Naive B cell (primary cell): ENCODE measurements at places on chromosomes 7 and 10.

DNA sequence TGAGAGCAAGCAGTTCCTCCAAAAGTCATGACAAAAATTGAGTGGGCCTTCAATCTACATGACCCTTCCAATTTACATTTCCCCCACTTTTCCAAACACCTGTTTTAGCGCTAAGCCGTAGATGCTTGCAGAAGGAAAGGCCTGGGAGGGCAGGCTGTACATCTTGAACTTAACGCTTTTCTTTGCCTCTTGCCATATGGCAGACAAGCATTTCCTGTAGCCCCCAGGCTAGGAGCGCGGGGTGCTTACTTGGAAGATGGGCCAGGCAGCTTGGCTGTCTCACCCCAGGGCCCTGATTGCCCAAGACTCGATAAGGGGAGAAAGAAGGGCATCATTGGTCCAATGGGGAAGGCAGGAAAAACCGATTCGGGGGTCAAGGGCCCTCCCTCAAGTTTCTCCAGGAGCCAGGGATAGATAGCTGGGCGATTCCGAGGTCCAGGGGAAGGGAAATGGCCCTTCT is 1.8 kb downstream of the HOXA10 start:
- H3K4me3 ChIP-seq, result peak overlapping the region; percentile 82
- H3K4me1 ChIP-seq, result peaks cover 24% of the 10 kb centered on the region
- no peak for DNase-seq
- no peak overlapping the region for H3K27ac ChIP-seq
- peaks cover 83% of the 10 kb centered on the region for H3K27me3 ChIP-seq

- H3K36me3 ChIP-seq, result no peaks in the 10 kb centered on the region
- H3K4me3 ChIP-seq, result no peak overlapping the region
- no peak overlapping the region for H3K27ac ChIP-seq
- H3K4me1 ChIP-seq, result no peaks in the 10 kb centered on the region
- no peak for DNase-seq
- H3K27me3 ChIP-seq, result peaks cover 33% of the 10 kb centered on the region
These were observed 1168.4 kb downstream of the GATA3 start for GRCh38 chr10:9222917-9223316.

DNA sequence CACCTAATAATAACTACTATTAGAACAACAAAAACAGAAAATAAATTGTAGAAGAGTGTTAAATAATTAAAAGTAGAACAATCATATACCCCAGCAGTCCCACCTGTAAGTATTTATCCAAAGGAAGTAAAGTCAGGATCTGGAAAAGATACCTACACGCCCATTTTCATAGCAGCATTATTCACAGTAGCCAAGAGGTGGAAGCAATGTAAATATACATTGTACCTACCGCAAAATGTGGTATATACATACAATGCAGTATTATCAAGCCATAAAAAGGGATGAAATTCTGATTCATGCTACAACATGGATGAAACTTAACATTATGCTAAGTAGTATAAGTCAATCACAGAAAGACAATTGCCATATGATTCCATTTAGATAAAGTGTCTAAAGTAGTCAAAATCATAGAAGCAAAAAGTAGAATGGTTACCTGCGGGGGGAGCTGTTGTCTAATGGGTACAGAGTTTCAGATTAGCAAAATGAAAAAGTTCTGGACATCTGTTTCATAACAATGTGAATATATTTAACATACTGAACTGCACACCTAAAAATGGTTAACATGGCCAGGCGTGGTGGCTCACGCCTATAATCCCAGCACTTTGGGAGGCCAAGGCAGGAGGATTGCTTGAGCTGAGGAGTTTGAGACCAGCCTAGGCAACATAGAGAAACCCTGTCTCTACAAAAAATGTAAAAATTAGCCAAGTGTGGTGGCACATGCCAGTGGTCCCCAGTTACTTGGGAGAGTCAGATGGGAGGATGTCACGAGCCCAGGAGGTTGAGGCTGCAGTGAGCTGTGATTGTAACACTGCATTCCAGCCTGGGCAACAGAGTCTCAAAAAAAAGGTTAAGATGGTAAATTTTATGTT is 6.0 kb upstream of the TMED4 start:
- no peak overlapping the region for H3K27ac ChIP-seq
- peaks cover 8% of the 10 kb centered on the region for H3K27me3 ChIP-seq
- peaks cover 7% of the 10 kb centered on the region for H3K4me1 ChIP-seq
- DNase-seq, result peak; percentile 49

GRCh38 chr7:37287131-37287855 is 161.4 kb downstream of the ELMO1 start:
- DNase-seq, result no peak
- peaks cover 6% of the 10 kb centered on the region for H3K36me3 ChIP-seq
- peaks cover 60% of the 10 kb centered on the region for H3K4me1 ChIP-seq
- H3K27me3 ChIP-seq, result no peaks in the 10 kb centered on the region
- no peak overlapping the region for H3K4me3 ChIP-seq

DNA sequence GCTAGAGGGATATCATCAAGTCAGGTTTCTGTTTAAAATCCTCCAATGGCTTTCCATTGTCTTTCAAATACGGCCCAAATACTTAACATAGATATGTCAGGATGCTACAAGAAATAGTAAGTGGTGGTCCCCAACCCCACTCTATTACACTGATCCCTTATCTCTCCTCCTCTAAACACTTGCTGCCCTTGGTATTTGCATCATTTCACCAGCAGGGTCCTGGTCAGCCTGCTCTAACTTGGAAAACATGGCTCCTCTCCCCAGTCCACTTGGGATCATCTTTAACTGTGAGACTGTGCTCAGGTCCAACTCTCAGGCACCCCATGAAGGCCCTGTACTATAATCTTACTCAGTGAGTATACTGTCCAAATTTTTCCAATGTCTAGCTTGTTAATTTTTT is 53.8 kb upstream of the GSAP start:
- H3K4me3 ChIP-seq, result no peak overlapping the region
- H3K36me3 ChIP-seq, result peaks cover 4% of the 10 kb centered on the region
- H3K27ac ChIP-seq, result no peak overlapping the region
- H3K4me1 ChIP-seq, result no peaks in the 10 kb centered on the region

GRCh38 chr10:103736763-103737162 is 118.6 kb downstream of the SH3PXD2A start:
- no peaks in the 10 kb centered on the region for H3K4me1 ChIP-seq
- no peak overlapping the region for H3K4me3 ChIP-seq
- no peak for DNase-seq

GRCh38 chr7:134593530-134594392 is 44.9 kb downstream of the AKR1B15 start:
- no peak for DNase-seq
- H3K36me3 ChIP-seq, result peaks cover 3% of the 10 kb centered on the region
- H3K4me3 ChIP-seq, result no peak overlapping the region
- H3K27ac ChIP-seq, result no peak overlapping the region
- H3K27me3 ChIP-seq, result peaks cover 22% of the 10 kb centered on the region

DNA sequence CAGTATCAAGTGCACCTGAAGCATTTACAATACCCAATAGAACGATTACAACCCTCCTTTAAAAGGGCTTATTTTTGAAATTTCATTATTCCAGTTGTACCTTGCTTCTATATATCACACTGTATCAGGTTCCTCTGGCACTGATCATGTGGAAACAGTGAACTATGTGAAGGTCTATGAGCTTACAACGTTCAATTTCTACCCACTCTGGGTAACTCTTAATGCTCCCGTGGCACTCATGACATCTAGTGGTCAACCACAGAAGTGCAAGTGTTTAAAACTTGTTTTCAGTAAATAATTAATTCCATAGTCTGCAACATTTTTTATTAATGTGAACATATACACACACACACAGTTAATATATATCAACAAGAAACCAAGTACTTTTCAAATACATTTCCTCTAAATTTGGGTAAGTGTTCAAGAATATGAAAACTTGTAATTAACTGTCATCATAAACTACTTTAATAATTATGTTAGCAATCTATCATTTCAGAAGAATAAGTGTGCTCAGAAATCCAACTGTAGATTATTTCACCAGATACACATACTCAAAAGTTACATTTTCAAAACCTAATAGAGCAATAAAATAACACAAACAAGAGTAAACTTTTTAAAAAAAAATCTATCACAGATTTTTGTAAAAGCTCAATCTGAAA is 61.0 kb downstream of the MPP7 start:
- no peak overlapping the region for H3K4me3 ChIP-seq
- H3K27me3 ChIP-seq, result peaks cover 9% of the 10 kb centered on the region
- no peak overlapping the region for H3K27ac ChIP-seq
- H3K36me3 ChIP-seq, result peaks cover 11% of the 10 kb centered on the region

DNA sequence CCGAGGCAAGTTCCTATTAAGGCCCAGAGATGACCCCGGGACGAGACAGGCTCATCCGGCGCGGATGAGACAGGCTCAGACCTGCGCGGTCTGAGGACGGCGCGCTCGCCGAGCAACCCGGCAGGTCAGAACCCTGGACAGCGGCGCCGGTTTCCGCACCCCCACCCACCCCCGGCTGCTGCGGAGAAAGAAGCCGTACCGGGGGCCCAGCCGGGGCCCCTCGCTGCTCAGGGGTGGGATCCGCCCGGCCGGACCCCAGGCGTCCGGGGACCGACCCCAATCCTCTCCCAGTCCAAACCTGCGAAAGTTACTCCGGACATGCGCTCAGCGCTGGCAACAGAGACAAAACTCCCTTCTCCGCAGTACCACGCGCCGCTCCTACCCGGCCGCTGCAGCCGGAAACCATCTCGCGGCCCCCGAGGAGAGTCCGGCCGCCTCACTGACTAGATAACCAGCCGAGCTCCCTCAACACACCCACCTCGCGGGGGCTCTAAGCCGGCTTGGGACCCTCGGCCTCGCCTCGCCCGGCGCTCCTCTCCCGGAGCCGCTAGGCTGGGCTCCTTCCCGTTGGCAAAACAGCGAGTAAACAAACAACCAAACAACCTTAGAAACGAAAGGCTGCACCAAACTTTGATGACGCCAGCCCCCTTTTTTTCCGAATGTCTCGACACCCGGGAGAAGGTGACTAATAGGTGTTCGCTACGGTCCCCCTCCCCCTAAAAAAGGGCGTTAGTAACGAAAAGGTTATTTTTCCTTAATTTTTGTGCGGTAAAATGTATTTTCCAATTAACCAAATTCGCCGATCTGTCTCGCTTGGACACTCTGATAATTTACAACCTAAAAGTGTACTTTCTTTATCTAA is 2.3 kb upstream of the DRGX start:
- H3K36me3 ChIP-seq, result peaks cover 7% of the 10 kb centered on the region
- H3K4me3 ChIP-seq, result no peak overlapping the region
- peaks cover 83% of the 10 kb centered on the region for H3K27me3 ChIP-seq
- no peak overlapping the region for H3K27ac ChIP-seq

DNA sequence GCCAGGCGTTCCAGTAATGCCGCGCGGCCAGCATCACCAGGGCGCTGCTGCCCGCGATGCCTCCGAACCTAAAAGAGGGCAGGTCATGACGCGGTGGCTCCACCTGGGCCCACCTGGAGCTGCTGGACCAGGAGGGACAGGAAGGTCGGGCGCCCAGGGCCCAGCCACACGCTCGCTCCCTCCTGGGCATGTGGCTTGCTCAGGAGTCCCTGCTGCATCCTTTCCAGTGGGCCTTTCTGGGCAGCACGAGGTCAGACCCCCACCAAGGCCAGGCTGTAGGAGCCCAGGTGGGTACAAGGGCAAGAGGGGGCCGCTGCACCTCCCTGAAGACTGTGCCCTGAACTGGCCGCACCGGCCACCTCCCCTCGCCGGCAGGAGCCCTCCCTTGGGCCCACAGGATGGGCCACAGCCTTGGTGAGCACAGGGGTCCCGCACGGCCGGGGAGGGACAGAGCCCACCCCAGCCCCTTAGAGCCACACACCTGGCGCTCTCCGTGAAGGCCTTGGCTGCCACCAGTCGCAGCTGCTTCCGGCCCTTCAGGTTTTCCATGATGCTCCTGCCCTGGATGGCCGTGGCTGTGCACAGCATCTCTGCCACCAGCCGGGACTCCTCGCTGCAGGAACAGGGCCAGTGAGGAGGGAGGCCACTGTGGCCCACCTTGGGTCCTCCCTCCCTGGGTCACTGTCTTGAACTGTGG is 43.2 kb downstream of the CFAP46 start:
- H3K4me1 ChIP-seq, result no peaks in the 10 kb centered on the region
- no peak for DNase-seq
- H3K27ac ChIP-seq, result no peak overlapping the region
- peaks cover 16% of the 10 kb centered on the region for H3K27me3 ChIP-seq
- H3K36me3 ChIP-seq, result no peaks in the 10 kb centered on the region

DNA sequence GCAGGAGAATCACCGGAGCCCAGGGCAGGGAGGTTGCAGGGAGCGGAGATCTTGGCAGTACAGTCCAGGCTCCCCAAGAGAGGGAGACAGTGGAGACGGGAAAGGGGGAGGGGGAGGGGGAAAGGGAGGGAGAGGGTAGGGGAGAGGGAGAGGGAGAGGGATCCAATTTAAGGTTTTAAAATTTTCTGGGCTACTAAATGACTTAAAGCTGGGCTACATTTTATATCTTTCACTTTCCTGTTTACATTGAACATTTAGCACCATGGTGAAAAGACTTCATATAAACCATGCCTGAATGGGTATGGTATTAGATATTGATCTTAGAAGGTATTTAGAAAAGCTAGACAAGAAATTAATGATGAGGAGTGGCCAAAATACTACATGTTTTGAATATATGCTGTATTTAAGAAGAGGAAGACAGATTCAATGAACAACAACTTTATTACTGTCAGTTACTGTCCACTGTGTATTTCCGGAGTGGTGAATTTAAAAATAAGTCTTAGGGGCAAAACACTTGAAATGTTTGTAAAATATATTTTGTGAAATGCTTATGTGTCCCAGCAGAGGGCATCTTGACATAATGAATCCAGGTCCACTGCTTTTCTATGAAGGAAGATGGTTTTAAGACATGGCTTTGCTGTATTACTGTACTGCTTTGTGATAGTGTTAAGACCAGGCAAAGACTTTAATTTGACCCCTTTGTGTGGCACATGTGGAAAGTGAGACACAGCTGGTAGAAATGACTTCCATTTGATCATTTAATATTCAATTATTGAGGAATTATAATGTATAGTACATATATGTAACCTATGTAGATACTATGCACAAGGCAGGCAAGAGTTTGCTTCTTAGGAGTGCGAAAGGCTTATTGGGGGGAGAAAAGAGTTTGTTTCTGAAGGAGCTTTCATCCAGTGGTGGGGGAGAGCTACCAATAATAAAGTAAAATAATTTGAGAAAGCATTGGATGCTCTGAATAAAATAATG is 52.8 kb downstream of the NRF1 start:
- H3K27ac ChIP-seq, result peak overlapping the region; percentile 24
- DNase-seq, result no peak
- H3K4me1 ChIP-seq, result peaks cover 8% of the 10 kb centered on the region
- H3K27me3 ChIP-seq, result no peaks in the 10 kb centered on the region
- H3K36me3 ChIP-seq, result peaks cover 29% of the 10 kb centered on the region
- H3K4me3 ChIP-seq, result no peak overlapping the region

- peak overlapping the region; percentile 95 for H3K27ac ChIP-seq
- H3K27me3 ChIP-seq, result peaks cover 9% of the 10 kb centered on the region
- peaks cover 60% of the 10 kb centered on the region for H3K4me1 ChIP-seq
- DNase-seq, result peak; percentile 85
These were observed 248.3 kb downstream of the ADARB2 start for GRCh38 chr10:1488970-1489548.

GRCh38 chr10:69446229-69446628 is 5.0 kb upstream of the TSPAN15 start:
- no peak overlapping the region for H3K4me3 ChIP-seq
- H3K27ac ChIP-seq, result no peak overlapping the region
- peaks cover 23% of the 10 kb centered on the region for H3K27me3 ChIP-seq
- DNase-seq, result no peak
- H3K4me1 ChIP-seq, result no peaks in the 10 kb centered on the region
